ENCODE measurements at places on chromosomes 12 and 14.

DNA sequence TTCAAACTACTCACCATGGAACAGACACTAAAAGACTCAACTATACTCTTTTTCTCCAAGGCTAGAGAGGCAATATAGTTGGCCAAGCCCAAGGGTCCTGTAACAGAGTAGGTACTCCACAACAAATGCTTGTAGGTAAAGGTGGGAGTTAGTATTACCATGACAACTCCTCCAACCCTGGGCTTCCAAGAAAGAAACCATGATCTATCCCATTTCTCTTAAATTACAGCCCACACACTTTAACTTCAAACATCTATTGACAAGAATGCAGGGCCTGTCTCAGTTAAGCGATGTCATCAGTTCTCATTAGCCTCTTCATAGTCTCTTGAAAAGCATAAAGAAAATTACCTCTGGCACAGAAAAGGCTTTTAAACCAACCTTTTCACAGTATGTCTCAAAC, 25.0 kb downstream of the ERH start:
- DNase-seq: no peak

GRCh38 chr12:6469609-6470374, 685 bp downstream of the VAMP1 start:
- no peak for DNase-seq

DNA sequence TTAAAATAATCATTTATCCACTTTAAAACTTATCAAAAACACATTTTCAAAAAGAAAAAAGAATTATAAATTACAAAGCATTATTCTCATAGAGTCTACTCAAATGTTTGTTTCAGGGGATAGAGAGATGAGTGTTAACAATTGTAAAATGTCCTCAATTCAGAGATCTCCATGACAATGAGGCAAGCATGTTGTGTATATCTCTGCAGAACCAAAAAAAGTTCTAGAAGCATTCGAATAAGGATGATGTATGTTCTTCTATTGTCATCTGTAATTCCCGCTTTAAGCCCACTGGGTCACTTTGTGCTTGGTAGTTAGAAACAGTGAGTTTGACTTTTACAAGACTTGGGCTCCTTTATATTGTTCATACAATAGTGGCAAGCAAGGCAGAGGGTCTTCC, 73.6 kb upstream of the CCDC198 start:
- no peak for DNase-seq

DNA sequence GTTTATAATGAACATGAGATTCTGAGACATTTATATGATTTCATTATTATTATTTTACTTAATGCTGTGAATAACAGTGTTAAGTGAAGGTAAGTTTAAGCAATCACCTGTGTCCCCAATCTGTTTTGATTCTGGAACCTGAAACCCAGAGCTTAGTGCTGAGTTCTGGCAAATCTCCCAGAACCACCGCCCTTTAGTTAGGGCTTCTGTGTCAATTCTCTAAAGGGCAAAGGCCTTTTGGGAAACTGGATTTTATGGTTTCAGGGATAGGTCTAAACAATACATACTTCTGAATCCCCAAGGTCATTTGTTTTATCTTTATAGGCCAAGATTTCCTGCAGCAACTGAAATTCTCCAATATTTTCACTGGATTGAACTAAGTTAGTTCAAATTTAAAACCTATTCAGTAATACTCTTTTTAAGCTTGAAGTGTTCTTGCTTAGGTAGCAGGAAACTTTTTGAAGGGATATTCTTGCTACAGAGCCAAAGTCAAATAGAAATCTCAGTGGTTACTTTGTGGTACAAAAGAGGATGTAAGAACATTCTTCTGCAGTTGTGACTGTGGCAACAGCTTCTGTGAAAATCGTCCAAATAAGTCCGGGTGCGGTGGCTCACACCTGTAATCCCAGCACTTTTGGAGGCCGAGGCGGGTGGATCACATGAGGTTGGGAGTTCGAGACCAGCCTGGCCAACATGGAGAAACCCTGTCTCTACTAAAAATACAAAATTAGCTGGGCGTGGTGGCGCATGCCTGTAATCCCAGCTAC, 10.0 kb upstream of the PKP2 start:
- no peak for DNase-seq

DNA sequence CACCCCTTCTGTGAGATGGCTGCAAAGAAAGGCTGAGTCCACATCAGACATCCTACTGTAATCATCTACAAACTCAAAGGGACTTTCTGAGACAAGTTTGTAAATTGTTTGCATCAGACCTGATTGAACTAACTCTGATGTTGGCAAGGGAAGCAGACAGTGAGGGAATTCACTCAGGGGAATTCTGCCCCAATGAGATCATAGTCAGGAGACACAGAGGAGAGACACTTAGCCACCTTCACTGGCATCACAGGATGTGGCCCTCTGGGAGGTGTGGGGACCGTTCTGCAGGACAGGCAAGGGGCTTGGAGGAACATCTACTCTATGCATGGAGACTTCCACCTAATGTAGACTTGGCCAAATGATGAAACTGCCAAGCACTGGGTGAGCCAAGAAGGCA, 70.7 kb upstream of the DDX11 start:
- no peak for DNase-seq

DNA sequence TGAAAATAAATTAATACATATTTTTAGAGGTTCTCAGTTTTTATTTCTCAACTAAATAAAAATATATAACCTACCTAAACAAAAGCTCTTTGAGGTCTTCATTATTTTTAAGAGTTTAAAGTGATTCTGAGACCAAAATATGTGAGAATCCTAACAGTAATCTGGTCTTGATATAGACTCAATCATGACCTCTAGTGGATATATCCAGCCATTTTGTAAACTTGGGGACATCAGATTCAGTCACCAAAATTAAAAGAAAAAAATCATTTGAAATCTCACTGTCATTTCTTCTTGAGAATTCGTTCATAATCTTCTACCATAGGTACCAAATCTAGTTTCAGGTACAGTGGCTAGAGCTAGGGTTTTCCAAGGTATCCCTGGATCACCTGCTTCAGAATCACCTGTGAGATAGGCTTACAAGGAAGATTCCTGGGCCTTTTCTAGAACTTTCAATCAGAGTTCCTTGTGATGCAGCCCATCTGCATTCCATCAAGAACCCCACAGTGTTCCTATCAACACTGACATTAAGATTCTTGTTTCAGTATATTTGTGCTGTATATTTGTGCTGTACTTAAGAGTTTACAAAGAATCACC, 214.9 kb downstream of the ADAMTS20 start:
- no peak for DNase-seq

DNA sequence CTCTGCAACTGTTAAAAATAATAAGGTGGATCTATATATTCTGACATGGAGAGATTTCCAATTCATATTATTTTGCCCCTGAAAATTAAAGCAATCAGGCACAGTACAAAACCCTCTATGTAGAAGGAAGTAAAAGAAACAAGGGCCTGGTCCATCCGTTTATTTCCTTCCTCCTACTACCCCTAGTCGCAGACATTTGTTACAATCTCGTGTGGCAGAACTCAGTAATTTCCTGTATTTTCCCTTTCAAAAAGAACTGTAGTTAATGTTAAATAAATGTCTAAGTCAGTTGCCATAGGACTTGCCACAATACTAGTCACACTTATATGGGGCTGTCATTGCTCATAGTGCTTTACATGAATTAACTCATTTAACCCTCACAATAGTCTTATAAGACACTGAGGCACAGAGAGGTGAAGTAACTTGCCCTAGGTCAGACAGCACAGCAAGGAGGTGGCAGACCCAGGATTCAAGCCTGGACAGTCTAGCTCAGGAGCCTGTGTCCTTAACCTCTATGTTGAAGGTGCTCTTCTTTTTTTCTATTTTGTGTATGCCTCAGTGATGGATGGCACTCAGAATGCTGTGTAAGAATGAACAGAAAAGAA, 24.2 kb downstream of the NINJ2 start:
- DNase-seq: no peak

DNA sequence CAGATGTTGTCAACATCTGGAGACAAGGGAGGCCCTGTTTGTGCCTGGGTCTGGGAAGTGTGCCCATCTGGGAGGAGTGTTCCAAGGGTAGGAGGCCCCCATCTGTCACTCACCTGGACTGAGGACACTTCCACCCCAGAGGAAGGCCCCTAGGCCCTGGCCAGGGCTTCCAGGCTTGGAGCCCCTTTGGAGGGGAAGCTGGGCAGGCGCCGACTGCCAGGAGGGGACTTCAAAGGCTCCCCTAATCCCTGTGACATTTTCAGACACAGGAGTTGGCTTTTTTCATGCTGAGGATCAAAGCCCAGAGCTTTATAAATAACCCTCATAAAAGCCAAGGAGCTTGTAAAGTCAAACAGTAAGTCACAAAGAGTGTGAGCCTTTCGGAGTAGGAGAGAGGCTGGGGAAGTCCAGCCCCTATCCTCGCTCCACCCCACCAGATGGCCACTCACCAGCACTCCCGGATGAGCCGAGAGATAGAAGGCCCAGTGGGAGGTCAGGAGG, 17.6 kb upstream of the FAM222A start:
- DNase-seq: no peak

GRCh38 chr14:34742270-34743115, 28.1 kb upstream of the CFL2 start:
- DNase-seq: no peak

- no peak for DNase-seq
Measured at GRCh38 chr12:75672200-75672599, 160.8 kb upstream of the KRR1 start.

- DNase-seq: no peak
Measured at GRCh38 chr14:68497011-68497410, 295.9 kb downstream of the ZFP36L1 start.

GRCh38 chr12:122927756-122928403, 32.0 kb upstream of the VPS37B start:
- DNase-seq: no peak

- no peak for DNase-seq
Measured at GRCh38 chr12:120199595-120200306, 1.2 kb downstream of the RPLP0 start.

DNA sequence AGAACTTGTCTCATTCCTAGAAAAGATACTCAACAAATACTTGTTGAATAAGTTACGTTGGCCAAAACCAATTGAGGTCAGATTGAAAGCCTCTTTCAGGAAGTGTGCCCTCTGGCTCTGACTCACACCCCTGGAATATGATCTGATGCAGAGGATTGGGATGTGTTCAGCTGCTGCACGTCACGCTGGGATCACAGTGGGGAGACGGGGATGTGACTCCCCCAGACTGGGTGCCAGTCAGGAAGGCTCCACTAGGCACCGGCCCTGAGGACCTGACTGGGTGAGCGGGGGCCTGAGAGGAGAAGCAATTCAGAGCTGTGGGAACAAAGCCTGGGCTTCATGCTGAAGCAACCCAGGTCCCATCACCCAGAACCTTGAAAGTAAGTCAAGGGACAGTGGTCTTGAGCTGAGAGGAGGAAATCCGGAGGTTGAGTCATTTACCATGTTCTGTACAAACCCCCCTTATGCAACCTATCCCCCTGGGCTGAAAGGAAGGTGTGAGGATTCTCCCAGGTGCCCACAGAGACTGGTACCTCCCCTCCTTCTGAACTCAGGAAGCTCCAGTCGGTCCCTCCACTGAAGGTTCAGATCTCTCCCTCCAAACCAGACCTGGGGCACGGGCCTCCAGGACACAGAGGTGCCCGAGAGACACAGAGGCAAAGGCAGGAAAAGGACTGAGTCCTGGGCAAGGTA, 3.9 kb downstream of the CEBPE start:
- no peak for DNase-seq

DNA sequence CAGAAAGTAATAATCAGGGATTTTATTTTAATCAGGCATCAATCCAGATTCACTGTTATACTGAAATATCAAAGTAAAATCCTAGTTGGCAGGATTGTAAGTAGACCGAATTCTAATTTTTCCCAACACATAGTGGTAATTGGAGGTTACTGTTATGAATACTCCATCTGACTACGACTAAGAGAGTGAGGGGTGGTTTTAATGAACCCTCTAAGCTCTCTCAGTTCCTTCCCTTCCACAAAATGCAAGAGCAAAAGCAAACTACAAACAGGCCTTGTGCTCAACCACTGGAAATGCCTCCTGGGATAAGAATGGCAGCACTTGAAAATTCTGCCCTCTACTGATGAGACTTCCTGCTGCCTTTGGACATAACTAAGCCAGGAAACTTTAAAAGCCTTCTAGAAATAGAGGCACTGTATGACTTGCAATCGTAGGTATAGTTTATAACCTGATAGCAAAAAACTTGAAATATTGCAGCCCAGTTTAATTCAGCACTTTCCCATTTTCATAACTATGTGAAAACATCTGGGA, 184.8 kb downstream of the SLC16A7 start:
- DNase-seq: no peak

DNA sequence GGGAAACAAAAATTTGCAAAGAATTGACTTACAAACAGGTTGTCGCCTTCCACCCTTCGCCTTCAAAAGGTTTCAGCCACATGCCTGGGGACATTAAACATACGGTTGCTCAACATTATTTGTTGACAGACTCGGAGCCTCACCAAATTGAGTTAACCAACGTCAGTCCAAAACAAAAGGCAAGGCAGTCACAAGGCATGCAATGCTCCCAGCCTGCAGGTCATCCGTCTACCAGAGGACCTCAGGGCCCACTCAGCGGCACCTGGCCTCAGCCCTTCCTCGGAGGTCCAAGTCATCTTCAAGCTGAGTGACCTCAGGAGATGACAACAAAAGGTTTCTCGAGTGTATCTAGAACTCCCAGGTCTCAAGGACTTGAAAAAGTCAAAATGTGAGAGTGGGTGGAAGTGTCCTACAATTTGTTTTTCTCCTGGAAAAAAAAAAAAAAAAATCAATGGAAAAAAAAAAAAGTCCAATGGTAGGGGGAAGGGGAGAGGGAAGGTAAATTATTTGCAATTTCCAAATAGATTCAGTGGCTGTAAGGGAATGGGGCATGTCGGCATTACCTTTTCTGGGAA, 64.3 kb downstream of the KDM2B start:
- DNase-seq: no peak

DNA sequence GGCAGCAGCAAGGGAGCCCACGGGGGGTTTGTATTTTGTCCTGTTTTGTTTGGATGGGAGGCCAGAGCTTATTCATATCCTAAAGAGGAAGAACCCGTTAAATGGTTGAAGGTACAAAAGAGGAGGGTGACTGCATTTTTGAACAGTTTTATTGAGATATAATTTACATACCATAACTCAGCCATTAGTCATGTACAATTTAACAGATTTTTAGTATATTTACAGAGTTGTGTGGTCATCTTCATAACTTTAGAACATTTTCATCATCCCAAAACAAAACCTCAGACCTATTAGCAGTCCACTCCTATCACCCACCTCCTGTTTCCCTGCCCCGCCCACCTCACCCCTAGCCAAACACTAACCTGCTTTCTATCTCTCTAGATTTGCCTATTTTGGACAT, 12.6 kb downstream of the NRDE2 start:
- no peak for DNase-seq

GRCh38 chr12:119302451-119303080, 32.0 kb upstream of the CCDC60 start:
- no peak for DNase-seq

GRCh38 chr14:36627981-36628380, 33.7 kb upstream of the PAX9 start:
- DNase-seq: no peak

DNA sequence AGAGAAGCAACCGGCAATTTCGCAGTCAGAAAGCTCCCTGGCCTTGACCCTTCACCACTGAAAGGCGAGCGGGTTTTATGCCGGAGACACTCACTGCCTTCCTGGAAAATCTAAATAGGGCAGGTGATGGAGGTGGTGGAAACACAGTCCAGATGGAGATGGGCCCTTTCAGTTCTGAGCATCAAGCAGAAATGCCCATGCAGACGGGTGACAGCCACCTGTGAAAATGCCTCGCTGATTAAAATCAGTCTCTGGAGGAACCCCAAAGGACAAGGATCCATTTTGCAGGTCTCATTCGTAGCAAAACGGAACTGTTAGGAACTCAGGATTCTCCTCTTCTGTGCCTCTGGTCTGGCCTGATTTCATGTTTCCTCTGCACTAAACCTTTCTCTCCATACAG, 74.2 kb downstream of the FZD10 start:
- DNase-seq: no peak
